ENCODE measurements at places on chromosomes 6 and 20.

DNA sequence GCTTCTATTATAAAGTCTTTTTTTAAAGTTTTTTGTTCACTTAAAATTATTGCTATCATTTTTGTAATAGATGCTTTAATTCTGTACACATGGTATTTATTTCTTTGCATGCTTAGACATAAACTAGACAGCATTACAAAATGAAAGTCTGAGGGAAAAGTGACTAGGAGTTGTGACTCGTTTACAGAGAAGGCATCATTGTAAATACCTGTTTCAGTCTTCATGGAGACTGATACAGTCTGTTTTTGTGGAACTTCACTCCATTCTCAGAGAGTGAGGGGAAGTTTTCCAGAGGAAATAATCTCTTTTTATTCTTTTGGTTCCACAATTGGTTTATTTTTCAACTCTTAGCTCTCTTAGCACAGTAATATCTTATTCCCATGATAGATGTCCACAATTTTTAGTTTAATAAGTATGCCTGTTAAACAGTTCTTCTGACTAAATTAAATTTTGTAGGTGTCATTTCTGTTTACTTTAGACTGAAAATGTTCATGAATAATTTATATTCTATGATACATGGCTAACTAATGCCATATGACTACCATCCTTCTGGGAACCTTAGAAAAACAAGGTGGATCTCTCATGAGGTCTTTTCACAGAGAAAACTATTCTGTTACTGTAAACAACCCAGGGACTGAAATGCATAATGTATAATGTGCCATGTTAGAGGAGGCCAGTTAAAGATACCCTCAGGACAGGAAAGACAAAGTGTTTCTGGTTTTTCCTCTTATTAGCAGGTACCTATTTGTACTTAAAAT lies 69.2 kb downstream of the MYO6 start:
- DNase-seq = no peak

DNA sequence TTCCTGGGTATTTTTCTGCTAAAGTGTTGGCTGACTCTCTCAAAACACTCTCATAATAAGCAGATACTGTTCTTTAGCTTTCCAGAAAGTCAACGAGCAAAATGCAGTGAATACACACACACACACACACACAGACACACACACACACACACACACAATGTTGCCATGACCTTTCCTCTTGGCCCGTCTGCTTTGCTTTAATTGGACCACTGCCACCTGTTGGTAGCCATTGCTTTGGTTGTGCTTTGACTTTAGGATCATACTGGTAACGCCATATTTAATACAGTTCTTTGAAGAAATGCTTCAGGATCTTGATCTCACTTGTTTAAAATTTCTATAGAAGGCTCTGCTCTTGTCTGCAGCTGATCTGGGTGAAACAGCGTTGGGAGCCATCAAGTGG lies 4.4 kb downstream of the FIG4 start:
- DNase-seq = no peak

DNA sequence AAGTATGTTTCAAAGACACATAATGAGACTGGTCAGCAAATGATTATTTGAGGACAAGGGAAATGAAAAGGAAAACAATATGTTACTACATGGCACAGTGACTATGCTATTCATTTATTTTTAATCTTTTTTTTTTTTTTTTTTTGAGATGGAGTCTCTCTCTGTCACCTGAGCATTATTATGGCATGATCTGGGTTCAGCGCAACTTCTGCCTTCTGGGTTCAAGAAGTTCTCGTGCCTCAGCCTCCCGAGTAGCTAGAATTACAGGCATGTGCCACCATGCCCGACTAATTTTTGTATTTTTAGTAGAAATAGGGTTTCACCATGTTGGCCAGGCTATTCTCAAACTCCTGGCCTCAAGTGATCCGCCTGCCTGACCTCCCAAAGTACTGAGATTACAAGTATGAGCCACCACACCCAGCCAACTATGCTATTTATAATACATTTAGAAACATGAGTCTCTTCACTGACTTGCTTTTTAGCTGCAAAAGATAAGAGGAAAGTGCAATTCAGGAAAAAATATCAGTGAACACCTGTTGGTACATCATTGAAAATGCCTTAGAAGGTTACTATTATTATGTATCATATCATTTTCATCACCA lies 3.4 kb downstream of the CALHM4 start:
- no peak for DNase-seq

- DNase-seq = no peak
These were observed 15.8 kb downstream of the KCNK15 start for GRCh38 chr20:44761423-44761822.

- DNase-seq = no peak
These were observed 10.8 kb downstream of the GSTA4 start for GRCh38 chr6:52984247-52984646.

GRCh38 chr6:7000825-7001777 lies 106.7 kb upstream of the RREB1 start:
- no peak for DNase-seq

DNA sequence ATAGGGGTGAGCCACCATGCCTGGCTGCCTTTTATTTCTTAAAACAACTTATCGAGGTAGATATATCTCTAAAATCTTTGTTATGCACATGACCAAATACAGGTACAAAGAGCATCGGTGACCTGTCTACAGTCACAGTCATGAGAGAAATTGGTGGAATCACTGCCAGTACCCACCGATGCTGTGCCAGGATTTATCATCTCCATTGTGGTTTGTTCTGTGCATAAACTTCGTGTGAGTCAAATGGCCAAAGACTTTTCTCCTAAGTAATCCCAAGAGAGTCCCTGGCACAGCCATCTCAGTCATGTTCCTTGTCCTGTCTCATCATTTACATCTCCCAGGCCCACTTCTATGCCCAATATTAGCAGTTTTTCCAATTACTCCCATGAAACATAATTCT lies 9.0 kb downstream of the GSTA3 start:
- no peak for DNase-seq

DNA sequence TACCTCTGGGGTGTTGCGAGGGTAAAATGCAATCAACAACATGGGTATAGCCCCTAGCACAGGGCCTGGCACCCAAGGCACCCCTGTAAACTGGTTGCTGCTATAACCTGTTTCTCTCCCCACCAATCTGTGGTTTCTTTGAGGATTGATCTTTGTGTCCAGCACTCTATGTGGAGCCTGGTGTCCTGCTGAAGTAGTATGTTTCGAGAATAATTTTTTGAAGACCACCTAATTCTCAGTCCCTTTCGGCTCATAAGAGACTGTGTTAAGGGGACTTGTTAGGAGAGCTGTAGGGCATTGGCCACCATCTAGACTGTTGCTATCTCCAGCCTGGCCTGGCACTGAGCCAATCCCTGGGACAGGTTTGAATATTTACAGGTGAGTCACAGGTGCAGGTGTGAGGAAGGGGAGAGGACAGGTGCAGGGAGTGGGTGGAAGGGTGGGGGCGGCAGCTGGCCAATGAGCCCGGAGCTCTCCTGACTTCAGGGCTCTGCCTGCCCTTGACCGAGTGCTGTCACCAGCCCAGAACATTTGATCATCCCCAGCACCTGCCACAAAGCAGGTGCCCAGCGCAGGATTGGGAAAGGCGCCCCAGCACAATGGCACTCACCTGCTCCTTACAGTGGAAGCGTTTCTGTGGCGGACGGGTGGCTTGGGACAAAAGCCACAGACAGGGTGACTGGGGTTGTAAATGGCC lies 8.1 kb upstream of the C20orf144 start:
- DNase-seq = no peak

DNA sequence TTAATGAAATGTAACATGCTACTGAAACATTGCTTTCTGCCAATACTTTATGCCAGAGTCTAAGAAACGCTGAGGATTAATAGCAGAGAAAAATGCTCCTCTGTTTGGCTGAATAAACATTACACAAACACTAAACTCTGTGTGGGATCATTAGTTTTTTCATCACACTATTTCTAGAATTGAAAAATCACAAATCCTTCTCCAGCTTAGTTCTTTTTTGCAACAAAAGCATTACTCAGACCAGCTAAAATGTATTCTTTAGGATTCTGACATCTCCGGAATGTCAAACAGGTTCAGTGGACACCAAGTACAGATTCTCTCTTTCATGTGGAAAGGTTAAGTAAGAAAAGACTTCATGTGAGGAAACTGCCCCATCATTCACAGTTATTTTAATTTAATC lies 226.9 kb downstream of the SIM1 start:
- DNase-seq = no peak
